ENCODE measurements at places on chromosomes 7 and 10. TPM values are rescaled to one million over a fixed set of nuclear protein-coding genes. Genes with fewer than 3 reads are reported as not detected.

DNA sequence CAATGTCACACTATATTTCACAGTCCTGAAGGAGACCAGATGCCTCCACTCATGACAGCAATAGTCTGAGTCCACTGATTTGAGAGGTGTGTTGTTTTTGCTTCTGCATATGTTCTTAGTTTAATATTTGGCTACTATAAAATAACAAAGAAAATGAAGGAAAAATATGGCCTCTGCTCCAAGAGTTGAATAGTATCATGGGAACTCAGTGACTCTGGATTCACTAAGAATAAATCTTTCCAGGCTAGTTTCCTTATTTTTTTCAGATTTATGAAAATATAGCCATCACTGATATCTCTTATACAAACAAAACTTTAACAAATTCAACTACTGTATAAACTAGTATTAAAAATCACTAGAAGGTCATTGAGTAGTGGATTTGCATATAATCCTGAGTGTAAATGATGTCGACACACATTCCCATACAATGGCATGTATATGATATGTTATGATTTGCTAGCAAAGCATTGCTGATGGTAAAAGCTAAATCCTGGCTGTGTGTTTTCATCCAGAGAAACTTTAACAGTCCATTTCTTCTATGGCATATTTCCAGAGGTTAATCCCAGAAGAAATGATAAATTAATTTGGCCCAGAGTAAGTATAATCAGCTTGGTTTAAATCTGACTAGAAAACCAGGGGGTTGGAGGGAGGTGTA lies 66.0 kb upstream of the VIPR2 start:
- no peaks in the 10 kb centered on the region for H3K27me3 ChIP-seq
- H3K4me1 ChIP-seq, result no peaks in the 10 kb centered on the region
- no peak overlapping the region for H3K4me3 ChIP-seq
- H3K36me3 ChIP-seq, result no peaks in the 10 kb centered on the region
- DNase-seq, result no peak
- H3K27ac ChIP-seq, result no peak overlapping the region

GRCh38 chr7:29332875-29333855 lies 138.6 kb downstream of the CHN2 start:
- H3K27me3 ChIP-seq, result no peaks in the 10 kb centered on the region
- no peak for DNase-seq
- H3K36me3 ChIP-seq, result no peaks in the 10 kb centered on the region
- H3K27ac ChIP-seq, result no peak overlapping the region
- H3K4me1 ChIP-seq, result peaks cover 9% of the 10 kb centered on the region

DNA sequence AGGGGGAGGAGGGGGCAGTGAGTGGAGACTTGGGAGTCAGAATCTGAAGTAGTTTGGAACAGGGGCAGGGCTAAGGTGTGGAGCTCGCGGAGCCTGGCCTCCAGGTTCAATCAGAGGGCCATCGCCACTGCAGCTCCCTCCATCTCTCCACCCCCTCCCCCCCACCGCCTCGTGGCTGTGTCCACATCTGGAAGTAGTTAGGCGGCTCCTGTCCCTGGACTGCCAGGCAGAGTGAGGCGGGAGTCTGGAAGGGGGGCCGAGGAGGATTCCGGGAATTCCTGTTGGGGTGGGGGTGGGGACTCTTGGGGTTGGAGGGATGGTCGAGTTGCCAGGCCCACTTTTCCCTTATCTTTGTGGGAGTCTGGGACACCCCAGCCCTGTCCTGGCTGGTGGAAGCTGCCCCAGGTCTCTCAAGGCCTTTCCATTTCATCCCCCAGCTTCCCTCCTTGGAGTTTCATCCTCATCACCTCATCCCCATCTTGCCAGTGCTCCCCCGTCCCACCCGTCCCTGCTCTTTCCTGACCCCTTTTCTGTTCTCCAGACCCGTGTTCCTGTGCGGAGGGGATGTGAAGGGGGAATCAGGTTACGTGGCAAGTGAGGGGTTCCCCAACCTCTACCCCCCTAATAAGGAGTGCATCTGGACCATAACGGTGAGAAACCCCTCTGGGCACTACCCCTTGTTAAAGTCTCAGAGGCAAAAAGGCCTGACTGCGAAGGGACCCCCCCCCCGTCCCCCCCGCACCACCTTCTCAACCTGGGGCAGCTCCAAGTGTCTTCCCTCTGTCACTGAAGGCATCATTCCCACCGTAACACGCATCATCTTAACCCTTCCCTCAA lies 944 bp downstream of the PCOLCE start:
- no peak overlapping the region for H3K4me3 ChIP-seq
- no peaks in the 10 kb centered on the region for H3K4me1 ChIP-seq
- peak overlapping the region; percentile 85 for H3K27ac ChIP-seq
- no peaks in the 10 kb centered on the region for H3K36me3 ChIP-seq
- no peaks in the 10 kb centered on the region for H3K27me3 ChIP-seq

GRCh38 chr7:7504910-7505704 lies 30.6 kb downstream of the COL28A1 start:
- H3K27me3 ChIP-seq, result no peaks in the 10 kb centered on the region
- no peak overlapping the region for H3K4me3 ChIP-seq
- H3K36me3 ChIP-seq, result no peaks in the 10 kb centered on the region
- H3K4me1 ChIP-seq, result no peaks in the 10 kb centered on the region
- no peak for DNase-seq

GRCh38 chr10:67852761-67853160 lies 14.8 kb upstream of the DNAJC12 start:
- no peaks in the 10 kb centered on the region for H3K27me3 ChIP-seq
- H3K27ac ChIP-seq, result no peak overlapping the region
- no peaks in the 10 kb centered on the region for H3K36me3 ChIP-seq
- DNase-seq, result no peak
- H3K4me3 ChIP-seq, result no peak overlapping the region

- DNase-seq, result no peak
- H3K36me3 ChIP-seq, result no peaks in the 10 kb centered on the region
- no peaks in the 10 kb centered on the region for H3K27me3 ChIP-seq
- H3K4me3 ChIP-seq, result no peak overlapping the region
Observed at GRCh38 chr10:4370376-4370775, 455.6 kb upstream of the AKR1E2 start.

PIP4K2A gene
- 29.3 TPM for polyA plus RNA-seq

UBTD1 gene
- polyA plus RNA-seq, result 10.1 TPM

All from aorta (tissue), 5 donors.